ENCODE measurements at places on chromosomes 3 and 15. TPM values are rescaled to one million over a fixed set of nuclear protein-coding genes. Genes with fewer than 3 reads are reported as not detected.
A peak's percentile ranks its signal among the peaks of the same experiment; 100 is the strongest.

SMCO1 gene
- total RNA-seq, result not detected

GRCh38 chr3:184305577-184305976 is 6.5 kb downstream of the PSMD2 start:
- no peaks in the 10 kb centered on the region for H3K27me3 ChIP-seq
- H3K27ac ChIP-seq, result no peak overlapping the region
- peaks cover 73% of the 10 kb centered on the region for H3K36me3 ChIP-seq
- peak; percentile 43 for DNase-seq
- H3K4me3 ChIP-seq, result no peak overlapping the region

DNA sequence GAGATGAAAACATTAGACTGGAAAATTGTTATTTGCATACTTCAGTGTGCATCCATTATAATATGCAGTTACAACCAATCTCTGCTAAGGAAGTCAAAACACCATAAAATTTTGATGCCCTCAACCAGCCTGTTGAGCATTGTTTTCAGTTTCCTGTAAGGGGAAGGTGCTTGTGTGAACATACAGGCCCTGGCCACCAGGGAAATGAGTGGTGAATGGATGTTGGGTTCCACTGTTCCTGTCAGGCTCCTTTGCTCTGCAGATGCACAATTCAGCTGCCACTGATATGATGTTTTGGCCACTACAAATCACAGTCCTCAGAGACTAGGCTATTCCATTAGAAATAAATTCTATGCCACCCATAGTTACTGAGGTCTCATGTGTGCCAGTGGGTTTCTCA is 184.6 kb downstream of the SYNPR start:
- H3K4me3 ChIP-seq, result no peak overlapping the region
- H3K27ac ChIP-seq, result no peak overlapping the region
- peaks cover 5% of the 10 kb centered on the region for H3K27me3 ChIP-seq
- no peaks in the 10 kb centered on the region for H3K36me3 ChIP-seq
- no peak for DNase-seq

ILDR1 gene
- not detected for total RNA-seq

MYO5C gene
- not detected for total RNA-seq

DNA sequence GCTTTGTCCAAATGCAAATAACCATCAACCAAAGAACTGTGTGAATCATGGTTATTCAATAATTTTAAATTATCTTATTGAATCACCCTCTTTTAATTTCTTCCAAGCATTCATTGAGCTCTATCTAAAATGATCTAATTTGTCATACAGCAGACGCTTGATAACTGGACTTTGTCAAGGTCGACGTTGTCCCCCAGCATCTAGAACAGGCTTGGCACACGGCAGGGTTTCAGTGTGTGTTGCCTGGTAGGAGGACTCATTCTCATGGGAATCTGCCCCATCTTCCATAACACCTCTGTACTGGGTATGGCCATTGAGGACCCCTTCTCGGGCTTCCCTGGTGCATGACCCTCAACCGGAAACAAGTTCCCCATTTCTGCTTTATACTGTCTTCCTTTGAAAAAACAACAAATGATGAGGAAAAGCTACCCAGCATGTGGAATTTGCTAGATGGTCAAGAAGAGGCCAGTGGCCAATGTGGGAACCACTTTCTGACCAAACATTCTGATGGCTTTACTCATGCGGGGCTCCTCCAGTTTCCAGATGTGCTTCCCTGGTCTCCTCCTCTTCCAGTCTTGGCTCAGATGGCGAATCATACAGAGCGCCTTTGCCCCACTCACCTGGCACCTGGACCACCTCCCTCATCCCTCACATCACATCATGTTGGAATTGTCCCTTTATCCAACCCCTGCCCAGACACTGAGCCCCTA is 41.7 kb upstream of the SEC22A start:
- peak; percentile 77 for DNase-seq
- H3K27ac ChIP-seq, result peak overlapping the region; percentile 23

DNA sequence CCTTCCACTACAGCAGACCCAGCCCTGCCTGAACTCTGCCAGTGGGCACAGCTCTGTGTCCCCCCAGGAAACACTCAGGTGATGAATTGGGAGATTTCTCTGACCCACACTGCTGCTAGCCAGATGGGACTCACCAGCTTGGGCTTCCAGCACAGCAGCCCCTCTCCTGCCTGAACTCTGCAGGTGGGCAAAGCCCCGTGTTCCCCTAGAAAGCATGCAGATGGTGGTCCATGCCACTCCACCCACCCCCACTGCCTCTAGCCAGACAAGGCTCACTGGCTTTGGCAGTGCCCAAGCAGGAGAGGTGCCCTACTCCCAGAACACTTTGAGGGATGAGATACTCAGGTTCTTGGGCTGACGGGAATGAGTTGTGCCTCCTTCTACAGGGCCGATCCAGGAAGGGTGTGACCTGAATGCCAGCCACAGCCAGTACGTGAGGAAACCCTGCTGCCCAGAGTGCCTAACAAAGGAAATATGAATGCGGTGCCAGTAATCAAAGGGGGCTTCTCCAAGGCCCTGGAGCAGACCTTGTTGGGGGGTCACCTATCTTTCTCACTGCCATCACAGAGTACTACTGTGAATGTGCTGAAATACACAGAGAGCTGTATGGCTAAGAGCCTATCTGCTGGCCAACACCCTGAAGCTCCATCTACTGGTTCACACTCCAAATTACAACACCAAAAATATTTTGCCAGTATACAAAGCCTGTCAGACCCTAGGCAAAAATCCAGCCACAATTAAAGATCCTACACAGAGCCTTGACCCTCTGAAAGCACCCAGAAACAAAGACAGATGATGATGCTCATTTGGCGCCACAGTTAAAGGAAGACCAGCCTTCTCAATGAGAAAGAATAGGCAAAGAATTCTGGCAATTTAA is 61.9 kb downstream of the BTLA start:
- no peak overlapping the region for H3K27ac ChIP-seq
- DNase-seq, result peak; percentile 52
- no peaks in the 10 kb centered on the region for H3K36me3 ChIP-seq
- no peak overlapping the region for H3K4me3 ChIP-seq
- 0 out of 2 replicates have a peak, but pooled peaks cover 18% of the 10 kb centered on the region for H3K27me3 ChIP-seq
- no peaks in the 10 kb centered on the region for H3K4me1 ChIP-seq

GRCh38 chr3:150422907-150423306 is 14.8 kb downstream of the TSC22D2 start:
- peaks cover 52% of the 10 kb centered on the region for H3K4me1 ChIP-seq
- H3K36me3 ChIP-seq, result peaks cover 13% of the 10 kb centered on the region
- H3K27me3 ChIP-seq, result no peaks in the 10 kb centered on the region
- no peak for DNase-seq
- H3K27ac ChIP-seq, result no peak overlapping the region

- no peaks in the 10 kb centered on the region for H3K36me3 ChIP-seq
- DNase-seq, result peak; percentile 25
- H3K4me3 ChIP-seq, result no peak overlapping the region
Observed at GRCh38 chr15:95712785-95713184, 617.7 kb upstream of the NR2F2 start.
